ENCODE measurements at places on chromosomes 6 and 20.

DNA sequence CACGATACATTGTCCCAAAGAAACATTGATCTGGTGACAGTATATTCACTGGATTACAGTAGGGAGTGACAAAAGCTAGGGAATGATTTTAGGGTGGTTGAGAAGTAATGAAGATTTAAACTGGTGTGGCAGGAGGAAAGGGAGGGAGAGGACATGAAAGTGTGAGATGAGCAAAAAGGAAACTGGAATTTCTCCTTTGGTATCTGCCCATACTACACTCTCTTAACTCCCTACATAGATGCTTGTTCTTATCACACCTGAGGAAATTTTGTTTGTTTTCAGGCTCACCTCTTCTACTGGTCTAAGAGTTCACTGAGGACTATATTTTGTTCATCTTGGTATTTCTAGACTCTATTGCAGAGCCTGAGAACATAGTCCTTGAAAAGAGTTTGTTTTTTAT, 44.9 kb upstream of the CEP162 start:
- DNase-seq = no peak

DNA sequence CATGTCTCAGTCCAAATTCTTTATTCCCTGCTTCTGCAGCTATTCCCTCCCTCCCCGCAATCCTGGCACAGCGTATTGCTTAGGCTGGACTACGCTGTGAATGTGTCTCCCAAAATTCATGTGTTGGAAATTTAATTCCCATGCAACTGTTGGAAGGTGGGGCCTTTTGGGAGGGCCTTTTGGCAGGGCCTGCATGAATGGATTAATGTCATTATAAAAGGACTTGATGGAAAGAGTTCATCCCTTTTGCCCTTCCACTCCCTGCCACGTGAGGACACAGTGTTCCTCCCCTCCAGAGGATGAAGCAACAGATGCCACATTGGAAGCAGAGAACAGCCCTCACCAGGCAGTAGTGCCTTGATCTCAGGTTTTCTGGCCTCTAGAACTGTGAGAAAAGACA, 20.4 kb upstream of the NOTCH4 start:
- DNase-seq = no peak

DNA sequence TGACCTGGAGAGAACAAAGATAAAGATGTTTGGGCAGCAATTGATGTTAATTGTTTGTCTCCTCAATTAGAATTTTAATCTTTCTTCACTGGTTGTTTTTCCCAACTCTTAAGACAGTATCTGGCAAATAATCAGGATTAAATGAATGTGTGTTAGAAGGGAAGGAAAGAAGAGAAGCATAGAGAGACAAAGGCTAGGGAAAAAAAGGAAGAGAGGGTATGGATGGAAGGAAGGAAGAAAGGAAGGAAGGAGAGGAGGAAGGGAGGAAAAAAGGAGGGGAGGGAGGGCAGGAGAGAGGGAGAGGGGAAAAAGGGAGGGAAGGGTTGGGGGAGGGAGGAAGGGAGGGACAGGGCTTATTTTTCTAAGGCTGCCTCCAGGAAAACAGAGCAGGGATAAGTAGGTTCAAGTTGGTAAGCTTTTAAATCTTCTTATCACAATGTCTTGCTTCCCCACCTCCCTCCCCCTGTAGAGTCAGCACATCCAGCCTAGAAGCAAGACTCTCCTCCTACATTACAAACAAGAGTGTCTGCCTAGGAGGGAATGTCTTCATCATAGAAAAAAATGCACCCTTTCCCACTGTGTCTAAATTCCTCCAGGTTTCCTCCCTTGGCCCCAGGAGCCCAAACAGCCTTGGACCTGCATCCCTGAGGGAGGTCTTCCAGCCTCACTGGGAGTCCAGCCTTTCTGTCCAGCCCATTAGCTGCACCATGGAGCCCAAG, 447.8 kb upstream of the JARID2 start:
- peak; percentile 66 for DNase-seq

DNA sequence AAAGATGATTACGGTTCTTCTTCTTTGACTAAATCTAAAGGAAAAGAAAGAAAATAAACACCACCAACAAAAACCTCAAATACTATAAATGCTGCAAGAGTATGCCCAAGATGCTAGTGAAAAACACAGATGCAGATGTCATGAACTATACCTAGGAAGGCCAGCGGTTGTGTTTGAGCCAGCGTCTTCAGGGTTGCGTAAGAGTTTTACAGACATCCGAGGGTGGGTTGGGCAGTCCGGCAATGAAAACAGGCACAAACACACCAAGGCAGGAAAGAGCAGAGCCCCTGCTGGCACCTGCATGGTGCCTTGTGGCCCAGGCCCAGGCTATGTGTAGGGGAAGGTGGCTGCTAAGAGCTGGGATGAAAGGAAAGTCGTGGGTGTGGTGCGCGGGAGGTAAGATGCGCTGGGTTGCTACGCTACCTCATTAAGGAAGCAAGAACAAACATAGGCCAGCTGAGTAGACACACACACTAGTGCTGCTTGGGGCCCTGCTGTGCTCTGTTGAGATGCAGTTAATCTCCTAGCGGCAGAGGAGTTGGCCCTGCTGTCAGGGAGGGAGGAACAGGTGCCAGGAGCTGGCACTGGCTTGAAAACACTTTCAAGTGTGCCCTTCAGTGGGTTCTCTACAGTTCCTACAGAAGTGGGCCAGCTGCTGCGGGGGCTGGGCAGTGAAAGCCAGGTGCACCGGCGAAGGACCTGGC, 170.2 kb upstream of the PLN start:
- DNase-seq = no peak

Data from fibroblast of skin of scalp (primary cell).